ENCODE measurements at places on chromosomes 7 and 10.

- DNase-seq: no peak
Measured at GRCh38 chr7:41294556-41295454, 408.1 kb downstream of the INHBA start.

GRCh38 chr7:55983537-55983936 lies 19.2 kb downstream of the NIPSNAP2 start:
- DNase-seq: no peak

DNA sequence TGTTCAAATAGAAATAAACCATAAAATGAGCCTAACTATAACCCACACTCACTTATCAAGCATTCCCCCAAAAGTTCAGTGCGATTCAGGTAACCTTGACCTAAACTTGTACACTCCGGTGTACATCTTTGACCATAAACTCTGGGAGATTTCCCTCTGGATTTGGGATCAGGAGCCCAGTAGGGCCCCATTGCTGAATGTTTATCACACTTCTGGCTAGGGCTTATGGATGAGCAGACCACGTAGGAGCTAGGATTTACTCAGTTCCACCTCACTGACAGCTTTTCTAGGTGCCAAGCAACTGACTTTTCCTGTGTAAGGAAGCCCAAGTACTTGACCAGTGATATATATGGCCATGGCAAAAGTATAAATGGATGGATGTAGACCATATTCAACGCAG lies 113.7 kb downstream of the SVOPL start:
- DNase-seq: no peak

DNA sequence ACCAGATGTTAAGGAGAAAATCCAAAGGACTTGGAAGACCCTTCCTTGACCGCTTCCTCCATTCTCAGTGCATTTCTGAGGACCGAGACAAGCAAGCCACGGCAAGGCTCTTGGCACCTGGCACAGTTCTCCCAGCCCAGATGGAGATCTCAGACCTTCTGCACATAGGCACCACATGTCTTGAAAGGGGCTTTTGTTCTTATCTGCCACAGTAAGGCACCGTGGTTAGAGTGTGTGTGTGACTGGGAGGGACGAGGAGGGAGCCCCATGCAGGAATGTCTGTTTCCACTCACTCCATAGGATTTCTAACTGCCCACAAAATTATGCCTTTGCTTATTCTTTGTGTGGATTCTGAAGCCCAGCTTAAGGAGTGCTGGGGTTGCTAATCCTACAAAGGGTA lies 10.3 kb upstream of the WDR86 start:
- DNase-seq: no peak

GRCh38 chr7:32479574-32480200 lies 10.5 kb downstream of the LSM5 start:
- DNase-seq: no peak

- DNase-seq: no peak
Measured at GRCh38 chr10:13862546-13863233, 275.9 kb downstream of the PRPF18 start.

- DNase-seq: peak; percentile 90
Measured at GRCh38 chr10:46282842-46283574, 3.8 kb upstream of the ANTXRL start.

DNA sequence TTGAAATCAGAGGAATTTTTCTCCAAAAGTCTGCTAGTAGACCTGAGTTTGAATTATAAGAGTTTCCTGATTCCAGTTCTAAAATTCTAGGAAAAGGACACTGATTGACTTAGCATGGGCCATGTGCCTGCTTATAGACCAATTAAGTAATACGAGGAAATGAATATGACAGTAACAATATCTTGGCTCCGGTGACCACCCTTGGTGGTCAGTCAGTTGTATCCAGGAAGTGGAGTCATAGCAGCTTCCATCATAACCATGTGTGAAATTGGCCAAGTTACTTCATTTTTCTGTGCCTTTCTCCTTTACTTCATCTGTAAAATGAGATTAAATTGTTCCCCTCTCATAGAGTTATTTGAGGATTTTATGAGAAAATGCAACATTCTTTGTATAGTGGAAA lies 66.9 kb downstream of the MTPAP start:
- DNase-seq: no peak

DNA sequence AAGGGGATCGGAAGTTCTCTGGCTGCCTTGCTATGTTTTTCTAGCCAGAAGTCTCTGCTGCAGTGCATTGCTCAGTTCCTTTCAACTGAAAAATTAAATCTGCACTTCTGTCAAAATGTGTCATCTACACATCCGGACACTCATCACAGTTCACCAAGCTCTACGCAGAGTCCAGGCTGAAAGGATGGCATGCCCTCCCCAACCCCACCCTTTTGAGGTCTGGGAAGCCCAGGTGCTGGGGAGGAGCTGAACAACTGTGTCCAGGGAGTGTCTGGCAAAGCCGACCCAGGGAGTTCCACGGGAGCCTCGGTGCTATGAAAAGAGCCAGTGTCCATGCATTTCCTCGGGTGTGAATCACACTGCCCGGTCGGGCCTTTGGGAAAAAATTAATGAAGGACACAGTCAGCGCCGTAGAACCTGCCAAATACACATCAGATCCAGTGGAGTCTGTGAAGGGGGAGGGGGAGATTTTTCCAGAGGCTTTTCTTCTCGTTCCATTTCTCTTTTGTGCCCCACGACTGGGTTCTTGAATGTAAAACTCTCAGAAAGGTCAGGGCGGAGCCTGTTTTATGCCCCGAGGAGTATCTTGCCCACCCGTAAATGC lies 757 bp upstream of the PALS2 start:
- DNase-seq: peak; percentile 32

GRCh38 chr10:22183771-22184461 lies 33.9 kb downstream of the EBLN1 start:
- DNase-seq: no peak

DNA sequence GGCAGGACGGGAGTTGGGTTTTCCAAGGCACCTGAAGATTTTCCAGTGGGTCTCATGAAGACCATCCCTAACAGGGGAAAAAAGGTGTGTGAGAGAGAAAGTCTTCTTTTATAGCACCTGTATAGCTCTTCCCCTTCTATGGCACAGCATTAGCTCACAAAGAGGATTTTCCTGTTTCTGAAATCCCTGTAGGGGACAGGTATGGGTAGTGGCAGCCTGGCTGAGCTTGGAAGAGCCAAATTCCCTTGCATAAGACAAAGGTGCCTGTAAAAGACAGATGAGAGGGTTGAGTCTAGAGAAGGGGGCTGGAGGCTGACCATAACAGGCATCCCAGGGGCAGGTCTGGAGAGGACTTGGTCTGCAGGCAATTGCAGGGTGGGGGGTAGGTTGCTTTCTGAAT lies 63.7 kb downstream of the COL13A1 start:
- DNase-seq: no peak

DNA sequence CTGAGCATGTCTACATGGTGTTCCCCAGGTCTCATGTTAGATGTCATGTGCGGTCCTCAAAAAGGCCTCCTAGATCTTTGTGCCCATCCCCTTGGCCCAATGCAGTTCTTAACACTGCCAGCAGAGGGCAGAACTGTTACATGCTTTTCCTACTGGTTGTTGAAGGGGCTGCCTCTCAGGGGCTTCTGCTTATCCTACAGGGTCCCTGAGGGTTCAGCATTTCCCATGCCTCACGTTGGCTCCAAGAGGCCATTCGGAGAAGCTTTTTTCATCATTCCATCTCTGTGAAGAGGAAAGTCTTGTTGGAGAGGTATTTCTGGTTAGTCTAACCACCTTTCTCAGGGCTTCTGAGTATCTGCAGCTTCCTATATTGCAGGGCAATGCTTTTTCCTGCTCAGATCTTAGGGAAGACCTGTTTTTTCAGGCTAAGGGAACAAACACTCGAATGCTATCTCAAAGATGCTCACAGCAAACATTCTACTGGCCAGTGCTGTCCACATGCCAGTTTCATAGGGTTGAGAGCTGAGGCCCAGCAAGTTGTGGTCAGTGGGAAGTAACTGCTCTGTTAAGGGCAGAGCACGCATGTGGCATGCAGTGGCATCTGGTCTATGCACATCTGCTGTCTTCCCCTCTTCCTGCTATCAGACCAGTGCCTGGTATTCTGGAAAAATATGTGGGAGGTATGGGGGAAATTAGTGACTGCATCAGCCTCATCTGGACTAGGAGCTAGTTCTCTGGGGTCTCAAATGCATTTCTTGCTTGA lies 31.5 kb downstream of the MBL2 start:
- DNase-seq: no peak

DNA sequence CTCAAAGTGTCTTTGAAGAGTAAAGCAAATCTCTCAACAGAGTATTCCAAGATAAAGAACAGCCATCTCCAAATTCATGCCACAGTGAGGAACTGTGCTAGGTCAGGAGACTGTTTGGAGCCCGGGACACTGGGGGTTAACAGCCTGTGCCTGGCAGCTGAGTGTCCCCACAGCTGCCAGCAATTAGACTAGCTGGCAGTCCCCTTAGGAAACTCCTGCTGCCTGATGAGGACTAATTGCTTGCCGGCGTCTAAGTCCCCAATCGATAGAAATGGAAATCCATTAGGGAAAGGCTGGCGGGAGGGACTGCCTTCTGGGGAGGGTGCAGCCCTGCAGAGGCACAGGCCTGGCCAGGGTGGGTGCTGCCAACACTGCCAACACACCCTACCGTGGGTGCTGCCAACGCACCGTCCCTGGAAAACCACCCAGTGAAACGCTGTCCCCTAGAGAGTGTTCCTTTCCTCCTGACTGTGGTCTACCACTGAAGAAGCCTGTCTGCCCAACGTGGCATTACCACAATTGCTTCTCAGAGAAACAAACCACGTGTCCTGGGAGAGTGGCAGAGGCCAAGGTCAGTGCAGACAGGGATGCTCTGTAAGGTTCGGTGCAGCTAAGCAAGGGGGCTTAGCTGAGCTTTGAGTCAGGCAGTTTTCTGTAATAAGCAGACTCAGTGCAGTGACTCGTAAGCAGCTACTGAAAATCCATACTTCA lies 60.8 kb downstream of the XRCC2 start:
- peak; percentile 24 for DNase-seq

GRCh38 chr10:43209074-43209455 lies 57.8 kb downstream of the RASGEF1A start:
- DNase-seq: no peak

DNA sequence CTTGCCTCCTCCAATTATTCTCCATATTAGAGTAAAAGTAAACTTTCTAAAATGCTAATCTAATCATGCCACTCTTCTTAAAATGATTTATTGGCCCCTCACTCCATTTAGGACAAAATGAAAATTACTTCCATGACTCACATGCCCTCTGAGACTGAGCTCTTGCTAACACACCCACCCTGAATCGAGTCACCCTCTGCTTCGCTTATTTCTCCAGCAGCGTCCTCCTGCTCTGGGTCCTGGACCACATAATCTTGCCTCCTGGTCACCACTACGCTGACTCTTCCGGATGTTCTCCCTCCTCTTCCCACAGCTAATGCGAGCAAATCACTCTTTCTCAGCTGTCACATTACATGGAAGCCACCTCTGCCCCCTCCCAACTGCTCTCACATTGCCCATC lies 384.0 kb upstream of the FZD8 start:
- DNase-seq: no peak

DNA sequence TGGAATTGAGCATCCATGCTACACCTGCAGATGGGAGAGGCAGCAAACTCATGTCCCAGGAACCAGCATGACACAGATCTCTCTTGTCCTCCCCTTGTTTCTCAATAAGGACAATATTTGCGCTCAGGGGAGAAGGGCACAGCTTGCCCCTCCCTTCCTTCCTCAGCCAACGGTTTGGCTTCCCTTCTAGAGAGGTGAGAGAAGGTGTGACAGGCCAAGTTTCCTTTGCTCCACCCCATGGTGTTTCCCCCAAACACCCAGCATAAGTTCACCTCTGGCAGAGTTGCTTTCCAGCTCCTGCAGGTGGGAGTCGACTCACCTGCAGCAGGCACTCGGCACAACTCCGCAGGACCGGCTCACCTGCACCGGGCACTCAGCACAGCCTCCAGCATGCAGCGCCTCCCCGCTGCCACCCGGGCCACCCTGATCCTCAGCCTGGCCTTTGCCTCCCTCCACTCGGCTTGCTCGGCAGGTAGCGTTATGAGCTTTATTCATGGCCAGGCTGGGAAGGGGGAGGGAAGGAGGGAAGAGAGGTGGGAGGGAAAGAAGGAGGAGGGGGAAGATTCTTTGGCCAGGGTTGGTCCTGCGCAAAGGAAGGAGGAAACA lies at the start of the genes ATP6V0A4 and TMEM213:
Gene ATP6V0A4, minus strand, starts transcription at position 482 of the 606 bp plus-strand sequence. CDS start 26,949 bp downstream, outside the sequence.
Gene TMEM213, plus strand, starts transcription at position 280 of the 606 bp plus-strand sequence. Its CDS starts 111 bp downstream, at position 391.
- no peak for DNase-seq

DNA sequence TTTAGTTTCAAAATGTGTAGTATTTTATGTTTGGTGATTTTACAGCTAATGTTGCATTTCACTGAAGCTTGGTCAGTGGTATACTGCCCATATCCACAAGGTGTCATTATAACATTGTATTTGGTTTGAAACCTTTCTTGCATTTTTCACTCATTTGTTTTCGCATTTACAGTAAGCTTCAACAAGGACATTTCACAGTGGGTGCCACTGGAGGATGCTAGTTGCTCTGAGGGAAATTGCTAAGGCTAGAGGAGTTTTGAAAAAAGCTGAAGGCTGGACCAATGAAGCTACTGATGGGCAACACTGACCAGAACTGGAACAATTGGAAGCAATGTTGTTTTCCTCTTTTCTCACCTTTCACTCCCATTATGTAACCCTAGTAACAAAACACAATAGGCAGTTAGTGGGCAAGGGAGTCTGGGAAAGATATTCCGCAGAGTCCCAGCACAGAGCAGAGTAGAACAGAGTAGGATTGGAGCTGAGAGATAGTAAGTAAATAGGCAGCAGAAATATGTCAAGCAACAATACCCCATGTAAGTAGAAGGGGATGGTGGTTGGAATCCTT lies 23.6 kb upstream of the SRI start:
- peak; percentile 23 for DNase-seq

- DNase-seq: no peak
Measured at GRCh38 chr7:108463613-108464012, 7.4 kb upstream of the NRCAM start.

DNA sequence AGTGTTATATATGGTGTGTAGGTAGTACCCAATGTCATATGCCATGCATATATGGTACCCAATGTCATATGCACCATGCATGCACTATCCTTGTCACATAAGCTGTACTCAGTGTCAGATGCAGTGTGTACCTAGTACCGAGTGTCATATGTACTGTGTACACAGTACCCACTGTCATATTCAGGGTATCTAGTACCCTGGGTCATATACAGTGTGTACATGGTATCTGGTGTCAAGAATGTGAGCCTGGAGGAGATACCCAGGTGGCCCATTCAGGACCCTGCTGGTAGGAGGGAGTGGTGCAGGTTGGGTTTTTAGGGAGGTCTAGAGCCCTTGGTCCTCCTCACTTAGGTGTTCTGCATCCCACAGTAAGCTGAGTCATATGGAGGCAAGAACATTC lies 1.8 kb downstream of the ZMYND11 start:
- no peak for DNase-seq

Measured in frontal cortex (tissue), 4 donors.